ENCODE measurements at places on chromosomes 12 and 14. TPM values are rescaled to one million over a fixed set of nuclear protein-coding genes. Genes with fewer than 3 reads are reported as not detected.

The GPR137C gene
- 2.5 TPM for total RNA-seq

GRCh38 chr12:69404851-69405565 is 45.5 kb downstream of the YEATS4 start:
- H3K36me3 ChIP-seq, result no peaks in the 10 kb centered on the region
- peak overlapping the region; percentile 69 for H3K27ac ChIP-seq
- no peak overlapping the region for H3K4me3 ChIP-seq
- H3K4me1 ChIP-seq, result peaks cover 2% of the 10 kb centered on the region

GRCh38 chr14:28766469-28766955 is at the start of gene FOXG1:
Gene FOXG1 (plus strand): TSS chr14:28766787. CDS start chr14:28767280, 493 bp downstream.
- no peak within 1 kb of the TSS for H3K27ac ChIP-seq
- peak within 1 kb of the TSS; percentile 16 for H3K4me3 ChIP-seq
- no peak for DNase-seq
- H3K36me3 ChIP-seq, result no peaks in the 10 kb centered on the region
- H3K27me3 ChIP-seq, result peaks cover 92% of the 10 kb centered on the region

- no peaks in the 10 kb centered on the region for H3K27me3 ChIP-seq
- H3K4me3 ChIP-seq, result no peak overlapping the region
- no peaks in the 10 kb centered on the region for H3K36me3 ChIP-seq
Observed at GRCh38 chr12:111238075-111238734, 130.7 kb downstream of the PHETA1 start.

The PPFIA2 gene
- total RNA-seq, result 1.2 TPM

- no peak within 1 kb of the TSS for H3K4me3 ChIP-seq
- H3K4me1 ChIP-seq, result no peaks in the 10 kb centered on the region
- peaks cover 10% of the 10 kb centered on the region for H3K27me3 ChIP-seq
- DNase-seq, result peak; percentile 83
Observed at GRCh38 chr12:119334430-119335170, at the start of gene CCDC60. Gene CCDC60 (plus strand): TSS chr12:119334729. CDS start chr12:119335177, 448 bp downstream.

The OR11G2 gene
- not detected for total RNA-seq

The CRACR2A gene
- total RNA-seq, result 1.1 TPM

The FLRT2 gene
- 48.0 TPM for total RNA-seq

The DLK1 gene
- 1,378 TPM for total RNA-seq

DNA sequence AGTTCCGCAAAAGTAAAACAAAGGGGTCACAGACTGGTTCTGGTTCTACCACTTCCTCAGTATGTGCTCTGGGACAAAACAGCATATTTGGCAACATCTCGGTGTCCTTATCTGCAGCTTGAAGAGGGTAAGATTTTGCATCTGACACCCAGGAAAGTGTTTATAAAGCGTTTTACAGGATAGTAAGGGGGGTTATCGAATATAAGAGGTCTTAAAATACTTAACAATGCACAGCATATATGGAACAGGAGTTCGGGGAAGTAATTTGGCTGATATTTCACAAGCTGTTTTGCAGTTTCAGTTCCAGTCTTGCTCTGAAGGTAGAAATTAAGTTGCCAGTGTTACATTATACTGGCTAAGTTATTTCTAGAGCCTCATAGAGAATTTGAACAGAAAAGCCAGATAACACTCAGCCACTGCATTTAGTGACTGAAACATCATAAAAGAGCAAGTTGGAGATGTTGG is 904 bp upstream of the MAP4K5 start:
- H3K4me3 ChIP-seq, result peak overlapping the region; percentile 39
- H3K4me1 ChIP-seq, result peaks cover 12% of the 10 kb centered on the region
- H3K27ac ChIP-seq, result peak overlapping the region; percentile 99
- H3K27me3 ChIP-seq, result no peaks in the 10 kb centered on the region

- DNase-seq, result no peak
- H3K36me3 ChIP-seq, result no peaks in the 10 kb centered on the region
- H3K4me3 ChIP-seq, result no peak overlapping the region
- peaks cover 12% of the 10 kb centered on the region for H3K4me1 ChIP-seq
- H3K27ac ChIP-seq, result peak overlapping the region; percentile 83
- H3K27me3 ChIP-seq, result no peaks in the 10 kb centered on the region
Observed at GRCh38 chr12:95736631-95737030, 53.9 kb downstream of the NTN4 start.

- no peak overlapping the region for H3K27ac ChIP-seq
- no peaks in the 10 kb centered on the region for H3K4me1 ChIP-seq
- no peak overlapping the region for H3K4me3 ChIP-seq
- H3K36me3 ChIP-seq, result no peaks in the 10 kb centered on the region
- no peaks in the 10 kb centered on the region for H3K27me3 ChIP-seq
Observed at GRCh38 chr12:131986910-131987309, 37.2 kb downstream of the EP400 start.

The CPM gene
- 26.8 TPM for total RNA-seq

The TBX3 gene
- 133 TPM for total RNA-seq

DNA sequence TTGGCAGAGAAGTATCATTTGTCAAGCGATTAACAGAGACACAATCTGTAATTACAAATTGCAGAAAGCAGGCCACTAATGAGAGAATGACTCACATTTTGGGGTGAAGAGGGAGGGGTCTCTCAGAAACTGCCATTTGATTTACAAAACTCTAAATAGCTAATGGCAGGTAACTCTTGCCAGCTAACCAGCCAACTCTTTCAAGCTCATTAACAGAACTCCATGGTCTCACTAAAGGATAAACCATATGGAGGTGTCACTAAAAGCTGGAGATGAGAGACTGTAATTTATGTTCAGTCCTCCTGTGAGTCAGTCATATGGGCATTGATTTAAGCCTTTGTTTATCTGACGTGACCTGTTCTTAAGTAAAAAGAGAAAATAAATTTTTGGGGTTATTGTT is 336.4 kb downstream of the FOXG1 start:
- H3K27ac ChIP-seq, result no peak overlapping the region
- H3K4me1 ChIP-seq, result no peaks in the 10 kb centered on the region
- H3K27me3 ChIP-seq, result no peaks in the 10 kb centered on the region
- no peaks in the 10 kb centered on the region for H3K36me3 ChIP-seq

GRCh38 chr14:96309133-96309895 is 53.3 kb downstream of the BDKRB1 start:
- H3K4me3 ChIP-seq, result no peak overlapping the region
- DNase-seq, result peak; percentile 60
- H3K27me3 ChIP-seq, result no peaks in the 10 kb centered on the region
- H3K27ac ChIP-seq, result peak overlapping the region; percentile 69
- no peaks in the 10 kb centered on the region for H3K4me1 ChIP-seq
- H3K36me3 ChIP-seq, result peaks cover 6% of the 10 kb centered on the region

The CDCA4 gene
- 13.6 TPM for total RNA-seq

DNA sequence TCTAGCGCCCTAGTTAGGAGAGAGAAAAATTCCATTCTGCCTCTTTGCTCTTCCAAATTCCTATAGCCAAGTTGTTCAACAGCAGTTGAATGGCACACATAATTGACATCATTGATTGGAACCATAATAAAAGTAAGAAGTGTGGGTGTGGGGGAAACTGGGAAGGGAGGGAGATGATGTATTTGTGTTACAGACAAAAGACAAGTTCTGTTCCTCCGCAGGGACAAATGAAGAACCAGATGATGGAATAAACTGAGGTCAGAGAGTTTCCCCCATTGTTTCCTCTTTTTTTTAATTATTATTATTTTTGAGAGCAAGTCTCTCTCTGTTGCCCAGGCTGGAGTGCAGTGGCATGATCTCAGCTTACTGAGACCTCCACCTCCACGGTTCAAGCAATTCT is 34.9 kb downstream of the GDF11 start:
- no peaks in the 10 kb centered on the region for H3K27me3 ChIP-seq
- no peaks in the 10 kb centered on the region for H3K4me1 ChIP-seq
- H3K4me3 ChIP-seq, result no peak overlapping the region

GRCh38 chr14:100824091-100824551 is 1.8 kb upstream of the MEG3 start:
- H3K4me3 ChIP-seq, result no peak overlapping the region
- H3K4me1 ChIP-seq, result peaks cover 35% of the 10 kb centered on the region
- DNase-seq, result no peak
- H3K36me3 ChIP-seq, result no peaks in the 10 kb centered on the region

DNA sequence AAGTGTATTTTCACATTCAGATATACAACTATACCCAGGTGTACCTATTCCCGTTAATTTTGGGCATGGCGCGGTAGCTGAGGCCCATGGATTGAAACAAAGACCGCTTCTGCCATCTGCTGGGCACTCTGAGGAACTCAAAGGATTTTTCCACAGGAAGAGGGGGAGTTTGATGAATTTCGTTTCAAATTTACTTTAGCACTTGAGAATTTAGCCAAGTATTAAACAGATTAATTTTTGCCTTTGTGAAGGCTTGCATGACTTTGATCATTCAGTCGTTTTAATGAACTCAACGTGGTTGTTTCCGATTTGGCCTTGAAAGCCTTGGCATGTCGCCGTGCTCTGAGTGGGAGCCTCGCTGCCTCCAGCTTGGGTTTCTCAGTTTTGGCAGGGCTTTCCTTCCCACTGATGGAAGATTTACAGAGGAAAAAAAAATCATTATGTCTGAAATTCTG is 153.2 kb upstream of the DDHD1 start:
- no peak overlapping the region for H3K27ac ChIP-seq
- peak; percentile 74 for DNase-seq
- H3K4me1 ChIP-seq, result no peaks in the 10 kb centered on the region

GRCh38 chr12:28512406-28512805 is 322.1 kb downstream of the CCDC91 start:
- H3K27ac ChIP-seq, result no peak overlapping the region
- no peak overlapping the region for H3K4me3 ChIP-seq
- no peaks in the 10 kb centered on the region for H3K4me1 ChIP-seq
- no peaks in the 10 kb centered on the region for H3K36me3 ChIP-seq

GRCh38 chr14:93033983-93034670 is 81.6 kb downstream of the ITPK1 start:
- no peaks in the 10 kb centered on the region for H3K36me3 ChIP-seq
- peaks cover 42% of the 10 kb centered on the region for H3K4me1 ChIP-seq
- H3K4me3 ChIP-seq, result no peak overlapping the region

DNA sequence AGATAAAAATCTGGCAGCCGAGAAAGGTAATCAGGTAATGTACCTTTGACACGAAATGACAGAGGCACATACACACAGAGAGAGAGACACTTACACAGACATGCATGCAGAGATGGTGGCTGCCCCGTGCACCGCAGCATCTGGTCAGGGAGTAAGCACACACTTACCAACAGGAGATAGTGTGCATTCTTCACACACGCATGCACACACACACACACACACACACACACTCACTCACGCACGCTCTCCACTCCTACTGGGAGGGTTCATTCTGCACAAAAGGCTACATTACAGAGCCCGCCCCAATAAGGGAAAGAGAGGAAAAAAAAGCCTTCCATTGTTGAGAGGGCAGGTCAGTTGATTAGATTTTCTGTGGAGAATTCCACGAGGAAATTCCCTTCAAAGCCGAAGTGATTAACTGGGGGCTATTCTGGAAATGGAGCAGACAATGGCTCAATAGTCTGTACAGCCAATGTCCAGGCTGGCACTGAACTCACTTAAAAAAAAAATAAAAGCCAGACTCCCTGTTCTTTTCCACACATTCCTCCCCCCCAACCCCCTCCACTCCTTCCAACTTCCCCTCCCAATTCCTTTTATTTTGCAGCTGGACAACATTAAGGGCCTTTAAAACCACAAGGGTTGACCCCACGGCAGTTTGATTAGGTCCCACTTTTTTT is 1.4 kb upstream of the SOX5 start:
- H3K4me1 ChIP-seq, result no peaks in the 10 kb centered on the region
- H3K4me3 ChIP-seq, result peak overlapping the region; percentile 41
- no peaks in the 10 kb centered on the region for H3K36me3 ChIP-seq

The PXMP2 gene
- total RNA-seq, result 67.3 TPM

DNA sequence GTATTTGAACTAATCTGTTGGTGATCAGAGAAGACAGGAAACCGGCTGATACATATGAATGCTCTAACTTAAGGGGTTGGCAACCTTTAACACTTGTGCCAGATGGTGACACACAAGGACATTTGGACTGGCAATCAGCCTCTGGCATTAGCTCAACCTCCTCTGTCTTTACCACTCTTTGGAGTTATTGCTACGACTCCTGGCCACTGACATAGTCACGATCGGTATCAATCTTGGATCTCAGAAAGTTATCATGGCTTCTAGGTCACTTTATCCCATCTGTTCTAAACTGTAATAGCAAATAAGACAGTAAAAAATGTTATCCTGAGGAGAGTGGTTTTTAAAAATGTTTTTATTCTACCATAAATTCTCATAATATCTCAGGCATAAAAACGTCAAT is 575.2 kb upstream of the MDGA2 start:
- H3K27ac ChIP-seq, result no peak overlapping the region
- no peaks in the 10 kb centered on the region for H3K27me3 ChIP-seq
- H3K4me1 ChIP-seq, result no peaks in the 10 kb centered on the region
- no peak overlapping the region for H3K4me3 ChIP-seq
- H3K36me3 ChIP-seq, result no peaks in the 10 kb centered on the region
- no peak for DNase-seq

GRCh38 chr14:60482743-60483142 is 3.1 kb downstream of the C14orf39 start:
- H3K4me3 ChIP-seq, result no peak overlapping the region
- H3K36me3 ChIP-seq, result no peaks in the 10 kb centered on the region
- no peak for DNase-seq
- peaks cover 45% of the 10 kb centered on the region for H3K27me3 ChIP-seq

The COX8C gene
- total RNA-seq, result not detected

- no peak overlapping the region for H3K27ac ChIP-seq
- peaks cover under 1% of the 10 kb centered on the region for H3K27me3 ChIP-seq
- no peaks in the 10 kb centered on the region for H3K36me3 ChIP-seq
- H3K4me1 ChIP-seq, result no peaks in the 10 kb centered on the region
- H3K4me3 ChIP-seq, result no peak overlapping the region
Observed at GRCh38 chr12:1870086-1870485, 48.4 kb downstream of the CACNA2D4 start.

Measured in hepatocyte (in vitro differentiated cells).